Karpas-422 (cell line): ENCODE measurements at places on chromosomes 5 and 9. TPM values are rescaled to one million over a fixed set of nuclear protein-coding genes. Genes with fewer than 3 reads are reported as not detected.
A peak's percentile ranks its signal among the peaks of the same experiment; 100 is the strongest.

TMEFF1 gene
- not detected in 2 replicates for total RNA-seq

BHMT2 gene
- total RNA-seq: not detected in 2 replicates

JADE2 gene
- total RNA-seq: 82.1 and 139 TPM in 2 replicates

SLCO6A1 gene
- not detected in 2 replicates for total RNA-seq

MIGA2 gene
- 10.2 and 26.4 TPM in 2 replicates for total RNA-seq

CKMT2 gene
- not detected in 2 replicates for total RNA-seq

JAKMIP2 gene
- 39.5 and 58.7 TPM in 2 replicates for total RNA-seq

NNT gene
- 67.5 and 96.9 TPM in 2 replicates for total RNA-seq

PARP8 gene
- total RNA-seq: 22.0 and 31.5 TPM in 2 replicates

LSM11 gene
- 5.7 and 6.5 TPM in 2 replicates for total RNA-seq

DNA sequence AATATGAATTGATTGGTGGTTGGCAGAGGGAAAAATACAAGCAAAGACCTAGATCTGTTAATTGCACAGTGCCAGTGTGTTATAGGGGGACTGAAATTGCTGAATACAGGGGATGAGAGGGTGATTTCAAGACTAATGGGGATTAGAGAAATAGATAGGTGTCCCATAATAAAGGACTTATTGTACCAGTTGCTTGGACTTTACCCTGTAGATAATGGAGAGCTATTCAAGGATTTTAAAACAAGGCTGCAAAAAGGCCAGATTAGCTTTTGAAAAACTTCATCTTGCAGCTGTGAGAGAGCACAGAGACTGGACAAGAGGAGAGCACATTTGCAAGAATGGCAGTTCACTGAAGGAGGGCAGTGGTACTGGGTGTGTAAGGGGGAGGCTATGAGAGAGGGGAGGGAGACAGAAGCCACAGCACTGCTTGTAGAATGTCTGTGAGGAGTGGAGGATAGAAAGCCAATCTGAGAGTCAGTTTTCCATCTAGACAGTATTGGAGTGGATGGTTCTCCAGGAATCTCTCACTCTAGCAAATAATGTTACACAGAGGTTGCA, 28.8 kb upstream of the SCAMP1 start:
- H3K36me3 ChIP-seq: no peaks in the 10 kb centered on the region
- no peak overlapping the region for H3K4me3 ChIP-seq
- H3K4me1 ChIP-seq: no peaks in the 10 kb centered on the region
- H3K27me3 ChIP-seq: no peaks in the 10 kb centered on the region

GRCh38 chr9:98085058-98085457, 28.5 kb downstream of the NANS start:
- H3K4me1 ChIP-seq: peaks cover 10% of the 10 kb centered on the region
- peak overlapping the region; percentile 21; the same call in 1 of the 2 replicates for H3K27ac ChIP-seq
- peaks cover 26% of the 10 kb centered on the region for H3K36me3 ChIP-seq

GRCh38 chr9:87567001-87567400, 69.3 kb downstream of the DAPK1 start:
- no peaks in the 10 kb centered on the region for H3K27me3 ChIP-seq
- DNase-seq: no peak
- H3K4me1 ChIP-seq: no peaks in the 10 kb centered on the region
- no peak overlapping the region for H3K4me3 ChIP-seq

DNA sequence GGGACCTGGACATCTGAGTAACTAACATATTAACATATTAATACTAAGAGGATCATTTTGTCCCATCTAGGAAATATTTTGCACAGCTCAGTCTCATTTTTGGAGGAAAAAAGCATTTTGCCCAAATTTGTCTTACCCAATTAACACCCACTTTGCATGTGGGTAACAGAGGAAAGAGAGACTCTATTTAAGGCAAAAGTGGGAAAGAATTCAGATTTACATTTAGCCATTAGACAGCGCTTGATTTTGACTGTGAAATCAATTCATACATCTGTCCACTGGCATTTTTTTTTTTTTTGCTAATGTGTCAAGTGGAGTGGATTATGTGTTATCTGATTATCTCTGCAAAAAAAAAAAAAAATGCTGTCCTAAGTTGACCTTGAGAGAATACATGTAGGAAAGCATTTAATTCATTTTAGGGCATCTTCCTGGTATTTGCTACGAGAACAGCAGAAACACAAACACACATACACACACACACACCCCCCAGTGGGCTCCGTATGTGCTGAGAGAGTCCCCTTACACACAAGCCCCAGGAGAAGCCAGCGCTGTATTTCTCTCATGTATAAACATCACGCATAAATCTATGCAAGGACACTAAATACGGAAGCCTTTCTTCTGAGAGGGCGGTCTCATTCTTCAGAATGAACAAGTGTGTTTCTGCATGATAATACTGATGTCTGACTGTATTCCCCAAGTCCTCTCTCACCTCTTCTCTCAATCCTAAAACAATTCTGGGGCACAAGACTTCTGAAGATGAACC, 202.0 kb upstream of the KLF9 start:
- no peak for DNase-seq
- H3K4me1 ChIP-seq: peaks cover 25% of the 10 kb centered on the region
- no peaks in the 10 kb centered on the region for H3K36me3 ChIP-seq
- H3K27me3 ChIP-seq: no peaks in the 10 kb centered on the region
- no peak overlapping the region for H3K4me3 ChIP-seq

GRCh38 chr5:103452666-103453065, 109.9 kb downstream of the NUDT12 start:
- no peaks in the 10 kb centered on the region for H3K27me3 ChIP-seq
- H3K4me1 ChIP-seq: no peaks in the 10 kb centered on the region
- no peak for DNase-seq
- H3K4me3 ChIP-seq: no peak overlapping the region
- H3K27ac ChIP-seq: no peak overlapping the region

DNA sequence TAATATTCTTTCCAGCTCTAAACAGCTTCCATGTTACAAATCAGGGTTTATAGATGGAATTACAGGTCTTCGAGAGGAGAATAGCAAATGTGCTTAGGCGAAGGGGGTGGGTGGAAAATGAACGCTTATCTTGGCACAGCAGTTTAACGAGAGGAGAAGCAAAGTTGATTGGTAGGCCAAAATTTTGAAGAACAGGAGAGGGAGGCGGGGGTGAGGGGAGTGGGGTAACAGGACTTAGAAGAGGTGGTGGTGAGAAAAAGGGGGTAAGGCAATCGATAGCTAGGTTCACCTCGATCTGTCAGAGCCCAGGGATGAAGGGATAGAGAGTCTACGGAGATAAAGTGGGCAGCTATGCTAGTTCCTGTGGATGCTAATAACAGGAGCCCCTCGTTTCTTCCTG, 764 bp downstream of the ANKRA2 start:
- H3K4me1 ChIP-seq: peaks cover 29% of the 10 kb centered on the region
- peak overlapping the region; percentile 95 for H3K4me3 ChIP-seq
- peak overlapping the region; percentile 66 for H3K27ac ChIP-seq
- peaks cover 29% of the 10 kb centered on the region for H3K36me3 ChIP-seq
- DNase-seq: peak; percentile 59

DNA sequence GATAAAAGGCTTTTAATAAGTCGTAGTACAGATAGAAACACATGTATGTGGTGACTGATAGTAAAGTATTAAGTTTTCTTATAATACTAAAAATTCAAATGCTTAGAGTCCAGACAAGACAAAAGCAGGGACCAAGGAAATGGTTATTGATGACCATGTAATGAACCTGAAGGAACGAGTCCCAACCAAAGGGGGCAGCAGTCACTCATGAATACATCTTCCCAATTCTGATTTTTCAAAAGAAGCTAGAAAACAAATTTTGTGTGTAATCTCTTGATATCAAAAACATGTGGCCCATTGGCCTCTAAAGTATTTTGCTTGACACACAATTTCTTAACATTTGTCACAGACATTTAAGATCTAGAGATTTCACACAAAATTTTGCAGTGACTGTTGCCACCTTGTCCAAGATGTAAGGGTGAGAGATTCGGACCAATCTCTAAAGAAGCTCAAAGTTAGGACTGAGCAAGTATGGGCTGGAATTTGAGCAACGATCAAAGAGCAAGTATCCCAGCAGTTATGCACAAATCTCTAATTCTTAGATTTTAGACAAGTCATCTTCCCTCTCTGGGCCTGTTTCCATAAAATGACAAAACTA, 66.8 kb downstream of the ARL15 start:
- no peak overlapping the region for H3K4me3 ChIP-seq
- no peaks in the 10 kb centered on the region for H3K4me1 ChIP-seq

- no peak overlapping the region for H3K27ac ChIP-seq
- H3K27me3 ChIP-seq: no peaks in the 10 kb centered on the region
- H3K4me3 ChIP-seq: no peak overlapping the region
- no peaks in the 10 kb centered on the region for H3K4me1 ChIP-seq
Measured at GRCh38 chr5:175788155-175788787, 83.1 kb upstream of the CPLX2 start.

DNA sequence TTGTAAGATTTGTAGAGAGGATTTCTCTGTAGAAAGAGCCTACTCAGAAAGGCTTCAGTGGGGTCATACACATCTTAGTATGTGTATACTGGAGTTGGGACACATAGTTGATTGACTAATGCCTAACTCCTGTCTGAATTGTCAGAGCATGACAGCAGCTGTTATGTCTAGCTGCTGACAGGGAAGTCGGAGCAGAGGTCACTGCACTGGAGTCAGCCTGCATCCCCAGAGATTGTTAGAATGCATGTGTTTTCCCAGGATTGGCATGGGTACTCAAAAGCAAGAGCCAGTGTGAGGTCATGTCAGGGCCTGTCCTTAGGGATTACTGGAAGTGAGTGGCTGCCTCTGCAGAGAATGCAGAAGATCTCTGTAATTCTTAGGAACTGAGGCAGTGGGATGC, 82.7 kb downstream of the ITGA1 start:
- no peaks in the 10 kb centered on the region for H3K27me3 ChIP-seq
- no peak for DNase-seq
- H3K4me3 ChIP-seq: no peak overlapping the region

- H3K36me3 ChIP-seq: no peaks in the 10 kb centered on the region
- H3K27ac ChIP-seq: no peak overlapping the region
- no peaks in the 10 kb centered on the region for H3K4me1 ChIP-seq
- no peak for DNase-seq
- H3K27me3 ChIP-seq: no peaks in the 10 kb centered on the region
Measured at GRCh38 chr9:7180247-7180646, 422.5 kb downstream of the KDM4C start.

- H3K4me1 ChIP-seq: peaks cover 9% of the 10 kb centered on the region
- H3K4me3 ChIP-seq: no peak overlapping the region
- DNase-seq: no peak
- no peak overlapping the region for H3K27ac ChIP-seq
- no peaks in the 10 kb centered on the region; the same call in 1 of the 2 replicates for H3K27me3 ChIP-seq
Measured at GRCh38 chr5:58854441-58854840, 271.6 kb downstream of the RAB3C start.

GRCh38 chr9:114837923-114838322, 32.1 kb upstream of the TNFSF15 start:
- no peak overlapping the region for H3K27ac ChIP-seq
- H3K27me3 ChIP-seq: no peaks in the 10 kb centered on the region
- H3K36me3 ChIP-seq: no peaks in the 10 kb centered on the region
- no peak overlapping the region for H3K4me3 ChIP-seq
- no peak for DNase-seq

GRCh38 chr5:80177236-80177635, 78.6 kb downstream of the SERINC5 start:
- no peak overlapping the region for H3K27ac ChIP-seq
- H3K36me3 ChIP-seq: no peaks in the 10 kb centered on the region
- peaks cover 4% of the 10 kb centered on the region; the same call in 1 of the 2 replicates for H3K4me1 ChIP-seq
- DNase-seq: no peak
- no peaks in the 10 kb centered on the region for H3K27me3 ChIP-seq
- H3K4me3 ChIP-seq: no peak overlapping the region

- DNase-seq: no peak
- H3K27me3 ChIP-seq: no peaks in the 10 kb centered on the region
- H3K27ac ChIP-seq: no peak overlapping the region
Measured at GRCh38 chr9:127144670-127145445, 22.4 kb upstream of the ANGPTL2 start.

- H3K4me3 ChIP-seq: no peak overlapping the region
- no peak for DNase-seq
- H3K4me1 ChIP-seq: no peaks in the 10 kb centered on the region
Measured at GRCh38 chr9:90112788-90113187, 508.0 kb downstream of the GADD45G start.

DNA sequence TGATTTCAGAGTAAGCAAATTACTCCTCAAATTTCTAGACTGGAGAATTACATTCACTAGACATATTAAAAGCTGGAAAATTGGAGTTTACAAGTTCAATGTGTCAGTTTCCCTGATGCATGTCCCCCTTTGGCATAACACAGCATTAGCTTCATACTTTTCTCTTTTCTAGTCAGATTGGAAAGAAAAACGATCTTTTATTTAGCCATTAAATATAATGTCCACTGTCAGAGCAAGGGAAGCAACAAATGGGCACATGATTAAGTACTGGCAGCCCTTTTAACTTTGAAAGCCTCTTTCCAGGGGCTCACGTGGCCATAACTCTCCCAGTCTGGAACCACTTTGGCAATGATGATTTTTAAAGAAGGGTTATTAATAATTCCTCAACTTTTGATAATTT, 203.3 kb downstream of the KCNN2 start:
- H3K4me3 ChIP-seq: no peak overlapping the region
- no peak for DNase-seq
- no peaks in the 10 kb centered on the region for H3K4me1 ChIP-seq
- H3K36me3 ChIP-seq: no peaks in the 10 kb centered on the region
- no peak overlapping the region for H3K27ac ChIP-seq

DNA sequence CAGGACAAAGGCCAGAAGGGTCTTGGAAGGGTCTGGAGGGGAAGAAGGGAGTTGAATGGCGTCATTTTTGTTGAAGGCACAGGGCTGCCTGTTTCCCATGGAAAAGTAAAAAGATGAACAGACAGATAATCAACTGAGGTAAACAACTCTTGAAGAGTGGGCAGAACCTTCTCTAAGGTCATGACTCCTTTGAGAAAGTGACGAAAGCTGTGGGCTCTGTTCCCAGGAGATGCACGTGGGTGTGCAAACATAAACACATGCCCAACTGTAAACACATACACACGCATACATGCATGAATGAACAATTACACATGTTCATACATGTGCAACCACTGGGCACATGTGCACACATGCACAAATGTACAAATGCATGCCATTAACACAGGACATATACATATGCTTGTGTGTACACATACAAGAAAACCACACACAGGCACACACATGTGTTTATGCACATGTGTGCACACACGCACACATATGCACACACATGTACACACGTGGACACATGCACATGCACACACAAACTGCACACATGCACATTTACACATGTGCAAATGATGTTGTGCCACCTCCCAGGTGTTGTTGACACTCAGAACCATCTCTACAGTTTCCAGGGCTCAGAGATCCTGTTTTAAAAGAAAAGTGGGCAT, 143.3 kb downstream of the GADD45G start:
- no peaks in the 10 kb centered on the region for H3K4me1 ChIP-seq
- DNase-seq: no peak
- no peak overlapping the region for H3K4me3 ChIP-seq
- H3K36me3 ChIP-seq: no peaks in the 10 kb centered on the region
- no peaks in the 10 kb centered on the region for H3K27me3 ChIP-seq

- no peaks in the 10 kb centered on the region for H3K36me3 ChIP-seq
- no peak overlapping the region for H3K4me3 ChIP-seq
- no peak overlapping the region for H3K27ac ChIP-seq
- no peaks in the 10 kb centered on the region for H3K27me3 ChIP-seq
Measured at GRCh38 chr5:173981185-173981761, 7.7 kb upstream of the C5orf47 start.

GRCh38 chr9:106403081-106403480, 459.9 kb upstream of the ZNF462 start:
- H3K36me3 ChIP-seq: no peaks in the 10 kb centered on the region
- DNase-seq: no peak
- H3K4me3 ChIP-seq: no peak overlapping the region
- H3K4me1 ChIP-seq: no peaks in the 10 kb centered on the region

GRCh38 chr5:156188016-156188415, 138.9 kb upstream of the SGCD start:
- no peak for DNase-seq
- H3K4me3 ChIP-seq: no peak overlapping the region
- H3K27me3 ChIP-seq: no peaks in the 10 kb centered on the region
